Inflammatory macrophage (primary cell): ENCODE measurements at places on chromosomes 13 and 19.

DNA sequence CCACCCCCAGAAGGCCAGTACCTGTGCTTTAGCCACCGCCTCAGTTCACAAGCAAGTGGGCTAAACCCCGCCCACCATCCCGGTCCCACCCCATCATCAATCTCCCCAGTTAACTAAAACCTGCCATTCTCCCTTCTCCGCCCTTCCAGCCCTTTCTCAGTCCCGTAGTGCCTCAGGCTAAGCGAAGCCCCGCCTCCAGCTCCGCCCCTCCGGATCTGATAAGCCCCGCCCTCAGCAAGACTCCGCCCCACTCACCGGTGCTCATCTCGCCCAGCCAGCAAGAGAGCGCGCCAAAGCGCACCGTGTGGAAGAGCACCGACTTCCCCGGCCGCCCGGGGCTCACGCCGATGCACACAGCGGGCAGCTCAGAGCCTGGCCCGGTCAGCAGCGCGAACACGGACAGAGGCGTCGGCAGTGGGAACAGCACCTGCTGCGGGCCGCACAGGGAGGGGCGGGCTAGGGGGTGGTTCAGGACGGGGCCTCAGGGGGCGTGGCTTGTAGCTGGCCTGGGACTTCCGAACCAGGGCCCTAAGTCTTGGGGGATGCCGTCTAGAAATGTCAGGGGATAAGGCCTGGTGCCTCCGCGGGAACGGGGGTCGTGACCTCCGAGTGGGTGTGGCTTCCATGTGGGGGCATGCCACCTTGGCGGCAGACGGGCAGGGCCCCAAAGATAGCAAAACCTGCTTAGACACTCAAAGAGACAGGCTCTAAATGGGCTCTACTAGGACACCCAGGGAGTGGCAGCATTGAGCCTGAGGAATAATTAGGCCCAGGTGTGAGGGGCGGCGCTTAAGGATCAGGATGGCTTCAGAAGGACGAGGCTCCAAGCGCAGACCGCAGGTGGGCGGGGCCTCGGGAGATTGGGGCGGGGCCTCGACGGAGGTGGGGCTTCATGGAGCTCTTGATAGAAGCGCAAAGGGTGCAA lies 21.4 kb downstream of the MAP4K1 start:
- no peak for DNase-seq

DNA sequence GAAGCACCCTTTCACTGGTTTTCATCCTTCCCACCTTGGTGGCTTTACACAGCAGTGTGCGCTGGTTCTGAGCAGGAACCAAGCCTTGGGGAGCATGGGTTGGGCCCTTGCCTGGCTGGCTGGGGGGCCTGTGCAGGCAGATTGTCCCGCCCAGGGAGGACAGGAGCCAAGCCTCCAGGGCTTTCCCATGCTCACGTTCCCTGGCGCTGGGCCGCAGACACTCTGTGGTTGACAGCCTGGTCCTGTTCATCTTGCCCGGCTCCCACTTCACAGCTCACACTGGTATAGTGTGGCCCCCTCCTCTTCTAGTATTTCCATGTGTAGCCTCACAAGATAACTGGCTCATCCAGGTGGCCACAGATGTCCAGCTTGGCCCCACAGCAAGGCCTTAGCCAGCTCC lies 4.6 kb upstream of the CCNE1 start:
- DNase-seq, result no peak

GRCh38 chr19:4328243-4328990 lies 10.2 kb downstream of the STAP2 start:
- DNase-seq, result peak; percentile 87

- DNase-seq, result no peak
Observed at GRCh38 chr19:21586311-21587116, 81.1 kb downstream of the ZNF429 start.

- no peak for DNase-seq
Observed at GRCh38 chr19:1725100-1726064, 27.9 kb upstream of the ONECUT3 start.
